Kidney tubule cell (primary cell): ENCODE measurements at places on chromosomes 11 and 22.

DNA sequence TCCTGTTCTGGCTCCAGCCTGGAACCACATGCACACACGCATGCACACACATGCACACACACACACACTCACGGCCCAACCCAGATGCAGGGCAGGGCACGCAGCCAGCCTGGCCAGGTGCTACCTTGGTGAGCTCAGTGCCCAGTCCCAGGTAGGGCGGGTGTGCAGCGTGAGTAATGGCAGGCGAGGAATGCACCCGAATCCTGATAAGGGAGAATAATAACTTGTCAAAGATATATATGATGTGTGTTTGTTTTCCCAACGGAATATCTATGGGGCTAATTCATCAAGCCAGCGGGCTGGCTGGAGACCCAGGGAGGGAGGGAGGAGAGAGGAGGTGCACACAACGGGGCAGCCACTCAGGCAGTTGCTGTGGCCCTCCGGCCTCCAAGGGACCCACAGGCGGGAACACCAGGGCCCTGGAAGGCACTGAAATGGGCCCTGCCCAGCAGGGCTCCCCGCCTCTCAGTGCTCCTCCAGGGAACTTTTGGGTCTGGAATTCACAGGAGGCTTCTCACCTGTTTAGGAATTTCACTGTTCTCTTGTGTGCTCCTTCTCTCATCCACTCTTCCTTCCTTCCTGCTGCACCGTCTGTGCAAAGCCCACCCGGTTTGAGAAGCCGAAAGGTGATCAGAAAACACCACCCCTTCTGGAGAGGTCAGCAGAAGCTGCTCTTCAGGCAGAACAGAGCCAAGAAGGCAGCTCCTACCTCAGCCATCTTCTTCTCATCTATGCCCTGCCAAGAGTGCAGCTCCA, 79.0 kb downstream of the BUD13 start:
- no peak for DNase-seq

- DNase-seq, result peak; percentile 46
These were observed 562 bp downstream of the ZBED4 start for GRCh38 chr22:49853981-49854831.

DNA sequence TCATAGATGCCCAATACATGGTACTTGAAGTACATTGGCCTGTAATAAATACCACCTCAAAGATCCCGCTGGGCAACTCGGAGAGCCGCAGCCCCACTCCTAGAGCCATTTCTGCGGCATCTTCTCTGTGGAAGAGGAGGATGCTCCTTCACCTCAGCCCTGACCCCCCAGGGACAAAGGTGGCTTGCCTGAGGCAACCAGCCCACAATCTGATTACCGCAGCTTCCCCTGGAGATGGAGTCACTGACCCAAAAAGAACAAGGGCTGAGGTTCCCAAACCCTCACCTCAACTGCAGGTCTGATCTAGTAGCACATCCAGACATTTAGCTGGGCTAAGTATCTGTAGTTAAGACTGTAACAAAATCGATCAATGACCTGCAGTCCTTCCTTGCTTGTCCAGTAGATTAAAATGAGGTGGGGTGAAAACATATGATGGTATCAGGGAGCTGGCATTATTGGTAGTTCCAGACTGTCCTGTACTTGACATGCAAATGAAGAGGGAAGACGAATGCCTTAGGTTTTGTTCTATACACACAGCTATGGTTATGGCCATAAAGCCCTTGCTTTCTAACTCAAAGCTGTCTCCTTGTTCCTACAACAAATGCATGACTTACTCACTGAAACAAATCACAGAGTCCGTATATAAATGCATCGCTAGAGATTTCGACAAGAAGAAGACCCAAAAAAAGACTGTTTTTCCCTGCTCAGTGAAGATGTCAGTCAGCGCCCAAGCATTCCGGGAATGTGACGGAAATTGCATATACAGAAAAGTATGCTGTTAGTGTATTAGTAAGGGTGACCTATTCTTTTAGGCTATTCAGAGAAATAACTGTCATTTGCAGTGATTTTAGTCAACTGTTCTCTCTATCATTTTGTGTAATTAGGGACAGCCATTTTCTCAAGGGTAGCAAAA, 33.7 kb downstream of the C11orf71 start:
- DNase-seq, result peak; percentile 71

DNA sequence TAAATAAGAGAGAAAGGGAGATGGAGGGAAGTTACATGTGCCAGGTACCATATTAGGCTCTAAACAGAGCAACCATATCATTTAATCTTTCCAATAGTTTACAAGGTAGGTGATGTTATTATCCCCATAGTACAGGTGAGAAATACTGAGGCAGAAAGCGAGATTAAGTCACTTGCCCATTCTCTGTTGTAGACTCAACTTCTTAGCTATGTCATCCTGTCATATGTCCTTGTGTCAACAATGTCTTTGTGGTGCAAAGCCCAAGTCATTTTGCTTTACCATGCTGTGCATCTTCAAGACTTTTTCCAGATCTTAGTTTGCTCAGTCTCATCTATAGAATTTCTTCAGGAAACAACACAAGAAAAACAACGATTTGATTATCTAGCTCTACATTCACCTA, 205.0 kb upstream of the E2F8 start:
- DNase-seq, result no peak

DNA sequence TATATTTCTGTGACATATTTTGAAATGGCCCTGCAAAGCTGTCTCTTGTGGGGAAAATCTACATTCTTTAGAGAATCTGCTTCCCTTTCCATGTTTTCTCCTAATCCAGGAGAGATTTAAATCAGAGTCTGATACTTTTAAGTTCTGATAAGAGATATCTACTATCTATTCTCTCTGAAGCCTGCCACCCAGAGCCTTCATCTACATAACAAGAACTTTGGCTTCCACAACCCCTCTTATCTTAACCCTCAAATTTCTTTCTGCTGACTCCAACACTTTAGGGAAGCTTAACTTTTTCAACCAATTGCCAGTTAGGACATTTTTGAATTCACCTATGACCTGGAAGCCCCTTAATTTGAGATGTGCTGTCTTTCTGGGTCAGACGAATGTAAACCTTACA, 965.2 kb downstream of the TBC1D22A start:
- DNase-seq, result no peak

DNA sequence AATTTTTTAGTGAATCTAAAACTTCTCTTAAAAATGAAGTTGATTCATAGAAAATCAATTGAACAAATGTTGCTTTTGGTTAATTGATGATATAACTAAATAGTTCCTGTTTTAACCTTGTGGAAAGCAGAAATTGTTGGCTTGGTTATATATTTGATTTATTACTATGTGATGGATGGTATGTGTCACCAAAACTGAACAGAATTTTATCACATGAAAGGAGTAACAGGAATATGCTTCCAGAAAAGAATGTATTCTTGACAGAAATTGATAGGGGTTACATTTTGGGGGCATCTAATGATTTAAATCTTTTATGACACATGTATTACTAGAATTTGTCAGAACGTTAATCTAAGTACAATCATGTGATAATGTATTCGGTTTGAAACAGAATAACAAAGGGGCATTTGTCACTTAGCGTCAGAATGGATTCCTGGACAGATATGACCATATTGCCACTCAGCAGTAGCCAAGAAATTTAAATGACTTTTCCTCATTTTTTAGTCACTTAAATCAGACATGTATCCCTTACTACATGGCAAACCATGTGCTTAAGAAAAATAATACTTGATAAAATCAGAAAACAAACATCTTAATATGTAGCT, 295.2 kb downstream of the GRM5 start:
- DNase-seq, result no peak

DNA sequence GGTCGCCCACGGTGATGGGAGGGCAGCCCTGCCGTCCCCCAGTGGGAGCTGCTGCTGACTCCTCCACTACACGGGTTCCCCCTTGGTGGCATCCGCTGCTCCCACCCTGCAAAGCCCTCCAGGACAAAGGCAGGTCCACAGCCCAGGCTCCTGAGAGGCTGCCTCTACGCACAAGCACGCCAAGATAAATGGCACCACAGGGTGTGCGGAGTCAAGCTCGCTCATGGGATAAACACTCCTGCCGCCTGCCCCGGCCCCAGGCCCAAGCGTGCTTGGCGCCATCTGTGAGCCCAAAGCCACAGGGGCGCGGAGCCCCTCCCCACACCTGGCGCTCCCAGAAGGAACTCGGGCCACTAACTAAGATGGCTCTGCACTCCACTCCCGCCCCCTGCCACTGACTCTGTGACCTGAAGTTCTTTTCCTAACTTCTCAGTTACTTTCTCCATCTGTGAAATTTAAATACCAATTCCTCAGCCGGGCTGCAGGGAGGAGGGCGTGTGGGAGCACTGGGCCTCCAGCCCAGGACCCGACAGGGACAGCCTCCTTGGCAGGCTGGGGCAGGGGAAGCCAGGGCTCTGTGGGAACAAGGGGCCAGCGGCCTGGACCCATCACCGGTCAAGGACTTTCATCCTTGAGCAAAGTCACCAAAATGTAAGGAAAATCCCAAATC, 14.9 kb downstream of the EHD1 start:
- no peak for DNase-seq

GRCh38 chr22:36608987-36609386, 80.0 kb upstream of the EIF3D start:
- no peak for DNase-seq

DNA sequence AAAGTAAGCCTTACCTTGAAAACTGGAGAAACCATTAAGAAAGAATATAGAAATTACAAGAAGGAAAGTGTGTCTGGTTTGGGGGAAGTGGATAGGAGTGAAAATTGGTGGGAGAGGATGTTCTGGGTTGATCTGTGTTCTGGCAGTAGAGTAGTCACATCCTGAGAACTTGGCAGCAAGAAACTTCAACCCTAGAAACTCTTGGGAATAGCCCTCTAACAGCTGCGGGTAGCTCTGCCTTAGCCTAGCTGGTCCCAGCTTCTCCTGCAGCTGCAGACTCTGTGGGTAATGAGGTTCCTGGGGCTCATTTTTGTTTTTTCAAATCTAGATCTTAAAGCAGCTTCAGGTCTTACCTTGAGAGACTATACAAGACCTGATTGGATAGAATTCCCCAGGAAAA, 24.2 kb upstream of the OR6X1 start:
- no peak for DNase-seq

GRCh38 chr11:121435551-121436511, 16.3 kb upstream of the SORL1 start:
- DNase-seq, result no peak

- no peak for DNase-seq
These were observed 5.8 kb downstream of the SSH3 start for GRCh38 chr11:67309166-67309565.

GRCh38 chr11:44357711-44358110, 47.8 kb upstream of the ALX4 start:
- DNase-seq, result no peak

DNA sequence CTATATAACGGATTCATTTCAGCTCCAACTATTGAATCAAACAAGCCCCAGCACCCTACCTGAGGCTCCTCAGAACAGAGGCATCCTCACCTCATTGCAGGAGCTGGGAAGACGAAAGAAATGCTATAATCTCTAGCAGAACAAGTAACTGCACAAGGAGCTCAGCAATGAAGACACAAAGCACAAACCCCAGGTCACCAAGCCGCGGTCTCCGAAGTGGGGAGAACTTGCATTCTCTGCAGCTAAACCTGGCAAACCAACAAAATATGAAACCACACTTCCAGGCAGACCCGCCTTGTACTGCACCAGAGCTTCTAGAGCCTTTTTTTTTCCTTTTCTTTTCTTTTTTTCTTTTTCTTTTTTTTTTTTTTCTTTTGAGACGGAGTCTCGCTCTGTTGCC, 21.8 kb upstream of the CD5 start:
- DNase-seq, result no peak

- DNase-seq, result no peak
These were observed 43.5 kb upstream of the DAGLA start for GRCh38 chr11:61636676-61637075.

- DNase-seq, result peak; percentile 88
These were observed 34.3 kb downstream of the ETS1 start for GRCh38 chr11:128552783-128553661.

DNA sequence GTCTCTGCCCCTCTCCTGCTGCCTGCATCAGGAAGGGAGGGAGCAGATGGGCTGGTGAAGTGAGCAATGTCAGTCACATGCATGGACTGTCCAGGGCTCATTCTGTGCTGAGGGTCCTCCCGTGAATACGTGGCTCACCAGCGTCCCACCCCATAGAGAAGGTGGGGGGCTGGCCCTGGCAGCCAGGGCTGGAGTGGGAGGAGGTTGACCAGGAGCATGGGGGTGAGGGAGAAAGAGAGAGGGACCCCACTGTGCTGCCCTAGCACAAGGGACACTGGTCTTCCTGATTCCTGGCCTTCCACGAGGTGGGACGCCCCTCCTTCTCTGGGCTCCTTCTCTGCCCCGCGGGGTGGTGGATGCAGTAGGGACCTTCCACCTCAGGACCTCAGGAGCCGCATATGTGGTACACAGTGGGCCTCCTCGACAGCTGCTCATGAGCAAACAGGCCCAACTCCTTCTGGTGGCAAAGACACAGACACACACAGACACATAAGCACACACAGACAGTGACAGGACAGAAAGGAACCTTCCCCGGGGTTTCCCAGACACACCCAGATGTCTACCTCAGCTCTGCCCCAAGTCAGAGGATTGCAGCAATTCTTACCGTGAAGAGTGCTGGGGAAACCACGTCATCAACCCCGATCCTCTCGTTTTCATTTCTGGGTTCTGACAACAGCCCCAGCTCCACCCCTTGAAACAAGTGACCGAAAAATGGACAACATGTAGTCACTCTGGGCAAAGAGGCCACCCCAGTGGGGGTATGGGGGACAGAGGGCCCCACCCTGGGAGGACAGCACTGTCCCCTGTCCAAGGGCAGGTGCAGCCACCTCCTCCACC, 3.6 kb upstream of the APOBEC3A start:
- peak; percentile 38 for DNase-seq

- peak; percentile 18 for DNase-seq
These were observed 47.7 kb upstream of the PPP6R3 start for GRCh38 chr11:68412593-68413475.

- DNase-seq, result no peak
These were observed 293.2 kb downstream of the ETS1 start for GRCh38 chr11:128294001-128294670.

DNA sequence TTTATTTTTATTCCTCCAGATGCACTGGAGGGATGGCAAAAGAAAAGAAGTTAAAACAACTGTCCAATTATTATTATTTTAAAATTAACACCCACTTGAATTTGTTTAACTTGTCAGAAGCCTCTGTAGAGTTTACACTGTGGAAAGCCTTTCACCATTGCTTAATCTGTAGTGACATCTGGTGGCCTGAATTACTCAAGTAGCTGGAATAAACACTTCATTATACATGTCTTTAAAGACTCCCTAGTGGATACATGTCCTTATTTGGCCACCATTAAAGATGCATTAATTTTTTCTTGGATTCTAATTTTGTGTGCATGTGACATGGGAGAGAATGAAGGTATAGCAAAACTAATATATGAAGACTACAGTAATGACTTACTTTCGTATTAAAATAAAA, 1496.5 kb downstream of the FAM181B start:
- peak; percentile 61 for DNase-seq

DNA sequence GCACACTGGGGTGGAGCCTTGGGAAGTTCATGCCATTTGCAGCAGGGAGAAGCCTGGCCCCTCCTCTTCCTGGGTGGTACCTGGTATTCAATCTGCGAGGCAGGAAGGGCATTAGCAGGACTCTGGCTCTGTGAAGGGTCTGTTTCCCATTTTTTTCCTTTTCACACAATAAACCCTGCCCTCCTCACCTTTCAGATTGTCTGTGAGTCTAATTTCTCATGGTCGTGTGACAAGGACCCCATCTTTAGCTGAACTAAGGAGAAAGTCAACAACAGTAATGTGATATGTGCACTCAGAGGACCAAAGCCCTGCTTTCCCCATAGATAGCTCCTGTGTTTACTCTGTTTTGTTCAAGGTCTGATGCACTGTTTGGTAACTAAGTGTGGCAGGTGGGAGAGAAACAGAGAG, 26.6 kb upstream of the CASP4 start:
- no peak for DNase-seq
